ENCODE measurements at places on chromosomes 7 and 10.

DNA sequence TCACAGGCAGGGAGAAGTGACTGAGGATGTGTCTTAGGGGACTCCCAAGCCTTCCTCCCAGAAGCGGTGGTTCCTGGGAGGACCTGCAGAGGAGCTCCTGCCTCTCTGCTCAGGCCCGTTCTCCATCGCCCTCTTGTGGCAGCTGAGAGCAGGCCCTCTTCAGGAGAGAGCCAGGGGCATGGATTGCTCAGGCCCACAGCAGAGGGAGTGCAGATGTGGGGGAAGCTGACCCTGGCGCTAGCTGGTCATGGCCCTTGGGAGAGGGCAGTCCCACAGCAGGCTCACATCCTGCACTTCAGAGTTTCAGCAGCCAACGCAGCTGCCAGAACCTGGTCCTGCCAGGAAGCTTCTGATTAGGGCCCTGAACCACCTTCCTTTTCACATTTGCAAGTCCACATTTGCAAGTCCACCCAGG is 94.8 kb upstream of the TARP start:
- peak; percentile 55 for DNase-seq

- DNase-seq: no peak
Observed at GRCh38 chr7:138712652-138713051, 11.5 kb upstream of the SVOPL start.

- DNase-seq: no peak
Observed at GRCh38 chr7:144500225-144500624, 96.7 kb upstream of the NOBOX start.

GRCh38 chr10:79084972-79085597 is 16.3 kb downstream of the ZMIZ1 start:
- no peak for DNase-seq

Data from astrocyte of the spinal cord (primary cell).